Stomach (tissue), 19 donors: ENCODE measurements at places on chromosomes 3 and 15. TPM values are rescaled to one million over a fixed set of nuclear protein-coding genes. Genes with fewer than 3 reads are reported as not detected.
A peak's percentile ranks its signal among the peaks of the same experiment; 100 is the strongest.

DNA sequence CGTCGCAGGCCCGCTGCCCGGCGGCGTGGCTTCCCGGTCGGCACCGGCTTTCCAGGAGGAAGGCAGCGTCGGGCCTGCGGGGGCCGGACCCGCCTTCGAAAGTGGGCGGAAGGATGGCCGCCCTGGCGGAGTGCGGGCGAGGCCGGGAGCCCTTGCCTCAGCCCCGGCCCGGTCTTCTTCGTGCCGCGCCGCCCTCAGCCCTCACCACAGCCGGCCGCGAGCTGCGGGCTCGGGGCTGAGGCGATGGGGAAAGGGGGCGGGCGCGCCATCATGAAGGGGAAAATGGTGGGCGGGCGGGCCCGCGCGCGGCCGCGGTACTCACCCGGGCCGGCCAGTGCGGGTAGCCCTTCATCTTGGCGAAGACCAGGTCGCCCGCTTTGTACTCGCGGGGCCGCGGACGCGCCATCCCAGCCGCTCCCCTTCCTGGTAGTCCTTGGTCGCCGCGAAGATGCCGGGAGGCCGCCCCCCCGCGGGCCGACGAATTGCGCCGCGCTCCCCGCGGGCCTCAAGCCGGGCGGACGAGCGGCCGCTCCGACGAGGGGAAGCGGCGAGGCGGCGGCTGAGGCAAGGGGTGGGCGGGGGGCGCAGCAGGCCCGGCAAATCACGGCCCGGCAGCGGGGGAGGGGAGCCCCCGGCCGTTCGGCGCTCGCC, 489 bp downstream of the HDGFL3 start:
- peaks cover 38% of the 10 kb centered on the region for H3K4me1 ChIP-seq
- H3K27ac ChIP-seq = peak overlapping the region; percentile 59
- H3K36me3 ChIP-seq = no peaks in the 10 kb centered on the region

DNA sequence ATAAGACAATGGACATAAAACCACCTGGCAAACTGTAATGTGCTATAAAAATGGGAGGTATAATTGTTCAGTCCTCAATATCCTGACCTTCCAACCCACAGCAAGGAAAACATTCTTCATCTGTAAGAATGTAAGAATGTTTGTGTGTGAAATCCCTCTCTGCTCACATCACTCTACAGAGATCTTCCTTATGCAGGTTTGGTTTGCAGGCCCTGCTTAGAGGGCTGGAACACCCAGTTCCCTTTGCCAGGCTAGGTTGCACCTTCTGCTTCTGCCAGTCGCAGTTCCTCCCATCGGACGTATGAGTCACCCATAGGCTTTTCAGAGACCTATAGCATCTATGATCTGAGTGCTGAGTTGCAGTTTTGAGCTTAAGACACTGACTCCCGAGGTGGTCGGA, 24.1 kb upstream of the MINAR1 start:
- no peaks in the 10 kb centered on the region for H3K4me1 ChIP-seq
- H3K27ac ChIP-seq = no peak overlapping the region
- no peaks in the 10 kb centered on the region for H3K27me3 ChIP-seq

MAP6D1 gene
- total RNA-seq = not detected

GOLGA8R gene
- total RNA-seq = 0.89 TPM

DNA sequence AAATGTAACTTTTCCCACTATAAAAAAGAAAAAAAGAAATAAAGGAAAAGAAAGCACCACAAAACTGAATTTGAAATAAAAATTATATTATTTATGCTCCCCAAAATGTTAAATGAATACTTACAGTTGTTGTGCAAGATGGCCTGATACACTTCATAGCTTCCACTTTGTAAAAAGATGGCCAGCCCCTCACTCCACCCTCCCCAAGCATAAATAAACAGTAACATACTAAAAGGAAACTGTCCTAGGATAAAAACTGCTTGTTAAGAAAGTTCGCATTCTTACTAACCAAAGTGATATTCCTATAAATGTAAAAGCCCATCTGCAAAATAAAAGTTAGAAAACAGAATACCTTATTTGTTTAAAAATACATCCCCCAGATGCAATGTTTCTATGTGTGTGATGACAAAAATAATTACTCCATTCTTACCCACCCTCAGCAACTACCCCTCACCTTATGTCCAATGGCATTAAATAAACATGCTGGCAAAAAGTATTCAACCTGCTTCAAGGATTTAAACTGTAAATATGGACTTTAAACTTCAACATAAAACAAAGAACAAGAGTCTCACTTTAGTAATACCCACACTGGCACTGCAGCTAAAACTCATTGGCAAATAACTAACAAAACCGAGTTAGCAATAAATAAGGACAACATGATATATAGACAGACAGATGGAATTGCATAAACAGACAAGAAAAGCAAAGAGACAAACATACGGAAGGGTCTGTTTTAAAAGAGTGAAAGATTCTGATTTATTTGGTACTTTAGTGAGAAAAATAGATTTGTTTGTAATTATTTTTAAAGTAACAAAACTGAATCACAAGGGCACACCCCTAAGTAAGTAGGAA, 47.7 kb downstream of the ZBTB20 start:
- H3K27me3 ChIP-seq = no peaks in the 10 kb centered on the region
- DNase-seq = peak; percentile 35
- peak overlapping the region; percentile 84 for H3K27ac ChIP-seq
- H3K4me1 ChIP-seq = peaks cover 65% of the 10 kb centered on the region
- peak overlapping the region; percentile 38 for H3K4me3 ChIP-seq
- H3K36me3 ChIP-seq = no peaks in the 10 kb centered on the region

DNA sequence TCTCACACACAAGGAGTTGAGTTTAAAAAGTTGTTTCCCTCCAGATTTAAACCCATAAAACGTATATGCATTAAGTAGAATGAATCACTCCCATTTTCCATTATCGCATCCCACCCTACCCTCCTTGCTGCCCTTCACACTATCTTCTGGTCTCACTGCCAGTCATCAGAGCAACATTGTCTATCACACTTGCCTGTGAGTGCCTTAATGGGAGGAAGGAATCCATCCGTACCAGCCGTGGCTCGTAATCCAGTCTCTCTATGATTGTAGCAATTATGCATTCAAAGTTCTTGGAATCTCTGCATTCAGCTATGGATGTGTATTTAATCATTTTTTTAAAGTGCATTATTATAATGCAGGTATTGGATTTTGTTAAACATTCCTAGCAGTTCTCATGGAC, 1.9 kb downstream of the TMEM266 start:
- no peaks in the 10 kb centered on the region for H3K36me3 ChIP-seq
- H3K4me3 ChIP-seq = no peak overlapping the region
- no peak for DNase-seq
- H3K27ac ChIP-seq = no peak overlapping the region

- H3K27ac ChIP-seq = no peak overlapping the region
- no peak overlapping the region for H3K4me3 ChIP-seq
- H3K4me1 ChIP-seq = no peaks in the 10 kb centered on the region
- no peaks in the 10 kb centered on the region for H3K36me3 ChIP-seq
- DNase-seq = no peak
- H3K27me3 ChIP-seq = no peaks in the 10 kb centered on the region
These were observed 74.6 kb downstream of the ARRDC4 start for GRCh38 chr15:98035134-98035533.

DCLK3 gene
- total RNA-seq = not detected

LIPC gene
- total RNA-seq = 7.5 TPM

GRCh38 chr3:196688349-196688748, 23.7 kb downstream of the CEP19 start:
- DNase-seq = no peak
- H3K4me3 ChIP-seq = no peak overlapping the region
- H3K27ac ChIP-seq = peak overlapping the region; percentile 59
- no peaks in the 10 kb centered on the region for H3K27me3 ChIP-seq
- H3K36me3 ChIP-seq = no peaks in the 10 kb centered on the region
- peaks cover 7% of the 10 kb centered on the region for H3K4me1 ChIP-seq

SHC4 gene
- 0.43 TPM for total RNA-seq

DTWD1 gene
- total RNA-seq = 17.5 TPM

SPTSSB gene
- 23.2 TPM for total RNA-seq

DNA sequence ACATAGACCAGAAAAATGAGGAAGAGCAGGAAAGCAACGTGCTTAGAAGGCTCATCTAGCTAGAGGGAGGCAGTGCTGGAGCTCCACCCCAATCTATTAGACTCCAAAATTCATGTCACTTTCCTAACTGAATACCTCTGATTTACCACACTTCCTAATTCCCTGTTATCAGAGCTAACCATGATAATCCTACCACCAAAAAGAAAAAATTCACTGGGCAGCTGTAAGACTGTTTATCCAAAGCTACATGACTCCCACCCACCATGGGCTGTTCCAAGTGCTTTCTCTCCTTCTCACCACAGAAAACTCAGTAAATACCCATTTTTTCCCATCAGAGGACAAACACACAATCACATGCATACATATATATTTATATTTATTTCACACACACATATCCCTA, 479.5 kb upstream of the WNT5A start:
- H3K27ac ChIP-seq = no peak overlapping the region
- H3K4me1 ChIP-seq = no peaks in the 10 kb centered on the region
- no peaks in the 10 kb centered on the region for H3K27me3 ChIP-seq
- no peak overlapping the region for H3K4me3 ChIP-seq
- no peaks in the 10 kb centered on the region for H3K36me3 ChIP-seq
- DNase-seq = no peak

DNA sequence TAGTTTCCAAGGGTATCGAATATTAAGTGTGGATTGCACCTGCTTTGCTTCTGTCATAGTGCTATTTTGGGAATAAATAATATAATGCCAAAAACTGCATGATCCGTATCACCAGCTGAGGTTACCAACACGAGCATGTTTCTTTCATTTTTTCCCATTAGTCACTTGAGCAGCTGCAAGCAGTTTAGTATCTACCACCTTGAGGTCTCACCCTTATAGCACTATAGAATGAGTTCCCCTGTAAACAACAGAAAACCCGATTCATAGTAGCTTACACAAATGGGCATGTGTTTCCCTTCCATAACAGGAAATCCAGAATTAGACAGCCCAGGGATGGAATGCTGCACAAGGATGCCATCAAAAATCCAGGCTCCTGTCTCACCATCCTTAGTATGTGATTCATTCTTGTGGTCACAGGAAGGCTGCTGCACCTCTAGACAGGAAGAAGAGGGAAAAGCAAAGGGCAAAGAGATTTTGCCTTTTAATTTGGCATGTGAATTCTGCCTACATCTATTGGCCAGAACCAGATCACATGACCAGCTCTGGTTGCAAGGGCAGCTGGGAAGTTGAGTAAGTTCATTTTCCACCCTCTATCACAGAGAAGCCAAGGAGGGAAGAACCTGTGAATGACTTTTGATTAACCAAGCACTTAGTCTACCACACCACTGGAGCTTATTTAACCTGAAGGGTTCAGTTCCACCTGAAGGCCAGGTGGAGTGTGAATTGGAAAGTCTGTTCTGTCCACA, 91.3 kb upstream of the SLC25A36 start:
- H3K4me3 ChIP-seq = no peak overlapping the region
- DNase-seq = no peak
- H3K27me3 ChIP-seq = no peaks in the 10 kb centered on the region
- H3K4me1 ChIP-seq = no peaks in the 10 kb centered on the region

HTR3E gene
- total RNA-seq = not detected

GRCh38 chr3:153232851-153233271, 70.8 kb downstream of the RAP2B start:
- no peaks in the 10 kb centered on the region for H3K36me3 ChIP-seq
- H3K27me3 ChIP-seq = no peaks in the 10 kb centered on the region
- no peaks in the 10 kb centered on the region for H3K4me1 ChIP-seq
- DNase-seq = no peak

GRCh38 chr3:186481526-186481925, 62.7 kb downstream of the CRYGS start:
- no peak overlapping the region for H3K4me3 ChIP-seq
- no peaks in the 10 kb centered on the region for H3K27me3 ChIP-seq
- no peaks in the 10 kb centered on the region for H3K4me1 ChIP-seq
- no peaks in the 10 kb centered on the region for H3K36me3 ChIP-seq
- DNase-seq = no peak

- no peak overlapping the region for H3K27ac ChIP-seq
- DNase-seq = no peak
- no peaks in the 10 kb centered on the region for H3K36me3 ChIP-seq
- H3K4me3 ChIP-seq = no peak overlapping the region
These were observed 513.0 kb downstream of the NTRK3 start for GRCh38 chr15:87743562-87743961.

CKMT1B gene
- total RNA-seq = 19.6 TPM

MST1R gene
- 267 TPM for total RNA-seq

DNA sequence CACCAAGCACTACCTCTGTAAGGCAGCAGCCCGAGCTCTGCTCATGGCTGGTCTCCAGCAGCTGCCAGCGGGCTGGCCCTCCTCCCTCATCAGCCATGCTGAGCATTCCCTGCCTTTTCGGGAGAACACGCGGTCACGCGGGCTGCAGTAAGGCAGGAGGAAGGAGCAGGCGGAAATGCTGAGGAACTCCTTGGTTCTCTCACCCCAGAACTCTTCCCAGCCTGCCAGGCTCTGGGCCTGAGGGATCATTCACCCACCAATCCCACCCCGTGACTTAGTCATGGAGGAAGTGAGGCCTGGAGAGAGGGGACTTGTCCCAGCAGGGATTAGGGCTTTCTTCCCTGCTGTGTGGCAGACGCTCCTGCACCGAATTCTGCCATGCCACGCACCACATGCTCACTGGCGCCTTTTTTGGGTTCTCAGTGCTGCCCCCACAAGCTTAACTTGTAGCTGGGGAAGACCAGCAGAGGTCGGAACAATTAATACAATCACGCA, 42.9 kb upstream of the RPL32 start:
- no peaks in the 10 kb centered on the region for H3K36me3 ChIP-seq
- DNase-seq = no peak
- H3K27ac ChIP-seq = no peak overlapping the region
- no peaks in the 10 kb centered on the region for H3K4me1 ChIP-seq
- H3K4me3 ChIP-seq = no peak overlapping the region

ACOX2 gene
- total RNA-seq = 1.6 TPM

DNA sequence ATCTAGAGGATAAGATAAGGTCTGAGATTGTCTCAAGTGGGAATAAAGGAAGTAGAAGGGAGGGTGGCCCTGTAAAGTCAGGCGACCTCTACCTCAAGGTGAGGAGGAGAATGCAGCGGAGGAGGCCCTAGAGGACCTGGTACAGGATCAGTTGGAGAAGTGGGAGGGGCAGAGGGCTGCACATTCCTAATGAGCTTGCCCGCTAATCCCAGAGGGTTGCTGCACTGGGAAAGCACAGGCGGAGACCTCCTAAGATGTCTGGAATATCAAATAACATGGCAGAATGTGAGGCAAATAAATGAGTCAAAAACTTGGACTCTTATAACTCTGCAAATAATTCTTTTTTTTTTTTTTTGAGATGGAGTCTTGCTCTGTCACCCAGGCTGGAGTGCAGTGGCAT, 30.2 kb upstream of the VPS8 start:
- no peak overlapping the region for H3K4me3 ChIP-seq
- no peak for DNase-seq
- H3K36me3 ChIP-seq = no peaks in the 10 kb centered on the region
- peaks cover 15% of the 10 kb centered on the region for H3K4me1 ChIP-seq

GRCh38 chr15:69194854-69195253, 34.4 kb downstream of the GLCE start:
- peaks cover 18% of the 10 kb centered on the region for H3K4me1 ChIP-seq
- no peak for DNase-seq
- peaks cover 9% of the 10 kb centered on the region for H3K36me3 ChIP-seq

- peaks cover 3% of the 10 kb centered on the region for H3K27me3 ChIP-seq
- no peak for DNase-seq
- no peaks in the 10 kb centered on the region for H3K36me3 ChIP-seq
- H3K4me1 ChIP-seq = no peaks in the 10 kb centered on the region
- no peak overlapping the region for H3K27ac ChIP-seq
- H3K4me3 ChIP-seq = no peak overlapping the region
These were observed 18.7 kb downstream of the ACTC1 start for GRCh38 chr15:34776606-34777105.

GOLGA8Q gene
- 8.7 TPM for total RNA-seq
